Fibroblast of lung (primary cell): ENCODE measurements at places on chromosomes 1 and 21. TPM values are rescaled to one million over a fixed set of nuclear protein-coding genes. Genes with fewer than 3 reads are reported as not detected.
A peak's percentile ranks its signal among the peaks of the same experiment; 100 is the strongest.

The TRIM58 gene
- polyA plus RNA-seq = 0.47 and 3.5 TPM in 2 replicates

The TUFT1 gene
- 16.7 and 24.7 TPM in 2 replicates for polyA plus RNA-seq

The TNFSF18 gene
- polyA plus RNA-seq = 0.32 and 5.5 TPM in 2 replicates

The SNX7 gene
- polyA plus RNA-seq = 42.8 and 60.9 TPM in 2 replicates

The ACTL8 gene
- 0.06 and 0.15 TPM in 2 replicates for polyA plus RNA-seq

The LYPLAL1 gene
- 22.2 and 29.9 TPM in 2 replicates for polyA plus RNA-seq

DNA sequence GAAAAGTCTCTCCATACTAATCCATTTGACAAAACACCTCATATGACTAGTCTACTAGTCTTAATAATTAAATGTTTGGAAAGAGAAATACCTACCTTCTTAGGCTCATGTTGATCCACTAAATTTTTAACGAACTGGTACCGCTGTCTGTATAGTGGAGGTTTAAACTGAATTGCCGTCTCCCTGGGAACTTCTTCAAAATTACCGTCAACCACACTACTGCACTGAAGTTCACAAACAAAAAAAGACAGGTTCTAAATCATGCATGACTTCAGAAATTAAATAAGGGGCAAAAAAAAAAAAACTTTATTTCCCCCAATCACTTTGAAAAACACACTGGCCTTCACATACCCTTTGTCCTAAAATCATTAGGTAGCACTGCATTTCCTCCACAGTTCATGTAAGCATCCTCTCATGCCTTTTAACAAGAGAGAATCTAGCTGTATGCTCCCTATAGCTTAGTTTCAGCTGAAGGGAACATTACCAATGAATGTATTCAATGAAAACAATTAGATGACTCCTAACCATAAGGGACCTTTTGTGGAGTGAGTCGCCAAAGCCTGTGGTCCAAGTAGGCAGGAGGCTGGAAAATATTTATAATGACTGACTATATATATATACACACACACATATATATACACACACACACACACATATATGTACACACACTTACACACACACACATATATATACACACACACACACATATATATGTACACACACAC, 3.4 kb downstream of the HENMT1 start:
- no peak for DNase-seq

GRCh38 chr1:228308628-228309325, 97.9 kb downstream of the TRIM11 start:
- DNase-seq = no peak

GRCh38 chr1:237913345-237913744, 22.6 kb upstream of the ZP4 start:
- DNase-seq = no peak

- no peak for DNase-seq
Measured at GRCh38 chr1:160978510-160978927, 23.9 kb upstream of the ITLN2 start.

DNA sequence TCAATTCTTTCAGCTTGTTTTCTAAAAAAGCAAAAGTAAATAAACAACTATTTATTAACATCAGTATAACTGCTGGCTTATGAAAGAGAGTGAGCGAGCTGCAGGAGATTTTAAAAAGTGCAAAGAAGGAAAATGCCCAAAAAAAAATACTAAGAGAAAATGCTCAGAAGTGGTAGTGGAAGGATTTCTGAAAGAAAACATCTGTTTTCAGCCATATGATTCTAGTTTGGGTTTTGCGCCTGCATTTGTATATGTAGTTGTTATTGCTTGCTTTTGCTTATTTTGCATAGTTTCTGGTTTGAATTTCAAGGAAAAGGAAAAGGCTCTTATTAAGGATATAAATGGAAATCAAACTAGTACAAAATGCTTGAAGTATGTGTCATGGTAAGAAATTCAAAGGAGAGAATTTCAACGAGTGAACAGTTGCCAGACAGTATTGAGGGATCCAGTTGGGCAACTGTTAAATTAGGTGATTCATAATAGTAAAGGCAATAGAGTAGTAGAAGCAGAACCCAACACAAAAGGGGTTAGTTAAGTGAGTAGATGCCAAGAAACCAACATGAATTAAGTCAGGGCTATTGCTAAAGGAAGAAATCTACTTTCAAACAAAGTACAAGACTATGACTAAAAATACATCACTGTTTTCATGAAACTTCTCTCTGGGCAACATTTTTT, 1.2 kb downstream of the GBP5 start:
- DNase-seq = peak; percentile 74

- DNase-seq = no peak
Measured at GRCh38 chr1:229972600-229973296, 94.3 kb upstream of the GALNT2 start.

GRCh38 chr21:36437745-36438128, 42.2 kb downstream of the CLDN14 start:
- DNase-seq = peak; percentile 57

DNA sequence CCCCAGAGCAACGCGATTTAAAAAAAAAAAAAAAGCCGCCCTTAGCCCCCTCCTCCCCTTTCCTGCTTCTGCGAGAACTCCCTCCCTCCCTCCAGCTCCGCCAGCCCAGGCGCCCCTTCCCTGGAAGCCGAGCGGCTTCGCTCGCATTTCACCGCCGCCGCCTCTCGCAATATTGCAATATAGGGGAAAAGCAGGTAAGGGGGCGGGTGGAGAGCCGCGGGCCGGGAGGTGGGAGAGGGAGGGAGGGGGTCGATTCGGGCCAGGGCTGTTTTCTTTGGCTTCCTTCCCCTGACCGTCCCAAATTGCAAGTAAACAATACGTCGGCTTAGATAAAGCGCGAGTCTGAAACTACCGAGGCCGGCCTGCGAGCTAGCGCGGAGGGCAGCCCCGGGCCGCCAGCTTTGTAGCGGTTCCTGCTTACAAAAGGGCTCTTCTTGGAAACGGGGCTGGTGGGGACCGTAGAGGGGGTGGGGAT, 408 bp downstream of the LMO4 start:
- DNase-seq = peak; percentile 50

DNA sequence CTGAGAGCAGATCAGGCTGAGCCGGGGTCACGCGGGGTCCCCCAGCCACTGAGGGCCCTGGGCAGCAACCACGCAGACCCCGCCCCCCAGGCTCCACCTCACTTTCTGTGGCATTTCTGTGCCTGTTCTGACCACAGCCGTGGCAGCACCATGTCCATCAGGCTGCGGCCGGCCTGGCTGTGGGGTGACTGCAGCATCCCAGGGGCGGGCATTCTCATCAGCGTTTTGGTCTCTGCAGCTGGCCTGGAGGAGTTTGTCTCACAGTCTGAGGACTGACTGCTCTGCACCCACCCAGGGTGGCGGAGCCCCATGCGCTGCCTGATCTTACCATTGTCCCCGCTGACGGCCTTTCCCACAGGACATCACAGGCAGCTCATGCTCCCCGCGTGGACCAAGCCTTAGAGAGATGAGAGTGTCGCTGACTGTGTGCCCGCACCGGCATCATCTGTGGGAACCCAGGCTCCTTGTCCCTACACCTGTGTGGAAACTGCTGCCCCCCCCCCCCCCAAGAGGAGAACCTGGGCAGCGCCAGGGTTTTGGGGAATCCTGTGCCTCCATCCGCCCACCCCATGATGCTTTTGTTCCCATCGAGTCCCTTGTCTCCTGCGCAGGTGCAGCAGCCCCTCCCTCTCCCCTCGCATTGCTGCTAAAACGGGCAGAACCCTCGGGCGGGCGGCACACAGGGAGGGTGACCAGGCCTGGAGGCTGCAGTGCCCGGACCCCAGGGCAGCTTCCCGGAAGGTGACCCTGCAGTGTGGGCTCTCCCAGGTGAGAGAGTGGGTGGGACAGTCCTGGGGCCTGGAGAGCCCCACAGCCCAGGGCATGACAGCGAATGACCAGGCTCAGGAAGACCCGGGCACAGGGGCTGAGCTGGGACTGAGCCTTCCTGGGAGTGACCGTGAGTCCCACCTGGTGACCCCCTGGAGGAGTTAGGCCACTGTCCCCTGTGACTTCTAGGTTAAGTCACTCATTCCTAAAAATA, 1.8 kb downstream of the KRTAP10-1 start:
- DNase-seq = no peak

- DNase-seq = peak; percentile 59
Measured at GRCh38 chr1:57887964-57888491, 464.2 kb upstream of the DAB1 start.

GRCh38 chr1:41533016-41533730, 48.7 kb upstream of the EDN2 start:
- no peak for DNase-seq
